ENCODE measurements at places on chromosomes 4 and X.

DNA sequence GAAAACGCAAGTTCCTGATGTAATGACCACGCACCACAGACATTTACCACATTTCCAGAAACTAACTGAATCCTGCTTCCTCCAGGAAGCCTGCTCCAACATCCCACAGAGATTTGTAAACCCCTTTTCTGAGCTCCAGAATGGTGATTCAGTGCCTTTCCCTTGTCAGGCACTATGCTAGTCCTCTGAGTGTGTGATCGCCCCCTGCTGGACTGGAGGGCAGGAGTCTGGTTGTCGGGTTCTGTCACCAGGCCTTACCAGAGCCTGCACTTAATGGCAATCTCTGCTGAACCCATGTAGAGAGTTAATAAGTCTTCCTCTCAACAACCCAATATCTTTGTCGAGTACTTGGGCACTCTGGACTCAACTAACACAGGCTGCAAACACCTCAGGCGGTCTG lies 14.5 kb upstream of the KDM5C start:
- DNase-seq = no peak

DNA sequence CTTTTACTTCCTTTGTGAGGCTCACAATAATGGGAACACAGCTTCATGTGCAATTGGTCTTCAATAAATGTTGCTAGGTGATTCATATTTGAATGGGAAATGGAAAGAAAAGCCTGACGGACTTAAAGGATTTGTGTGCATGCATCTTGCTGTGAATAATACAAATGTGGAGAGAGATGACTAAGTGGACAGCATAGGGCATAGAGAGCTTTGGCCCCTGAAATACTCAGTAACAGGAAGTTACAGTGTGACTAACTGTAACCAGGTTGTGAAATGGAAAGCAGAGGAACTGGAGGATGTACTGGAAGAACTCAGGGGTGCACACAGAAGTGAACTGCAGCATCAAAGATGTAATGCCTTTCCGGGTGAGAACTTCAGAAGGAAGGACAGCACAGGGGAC lies 206.7 kb downstream of the MGST2 start:
- no peak for DNase-seq

DNA sequence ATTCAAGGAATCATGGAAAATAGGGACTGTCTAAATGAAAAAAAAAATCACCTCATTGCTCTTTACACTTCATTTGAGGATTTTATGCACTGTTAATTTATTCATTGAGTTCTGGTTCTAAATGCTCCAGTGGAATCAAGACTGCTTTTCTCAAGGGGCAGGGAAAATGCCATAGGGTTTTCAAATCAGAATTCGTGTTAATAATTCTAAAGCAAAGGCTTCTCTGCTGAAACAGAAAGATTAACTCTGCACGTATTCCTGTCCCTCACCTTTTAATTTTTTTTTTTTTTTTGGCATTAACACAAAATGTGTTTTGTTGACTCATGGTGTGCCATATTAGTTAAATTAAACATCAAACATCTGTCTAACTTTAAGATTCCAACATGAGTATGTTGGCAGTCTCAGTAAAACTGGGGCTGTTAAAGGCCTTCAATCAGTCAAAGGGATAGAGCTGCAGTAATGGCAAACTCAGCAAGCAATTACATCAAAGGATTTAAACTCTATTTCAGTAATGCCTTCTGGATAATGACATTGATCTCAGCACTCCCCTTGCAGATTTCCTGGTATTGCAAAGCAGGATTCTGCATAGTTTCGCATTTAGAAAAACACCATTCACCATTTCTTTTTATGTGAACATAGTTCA lies 878.1 kb downstream of the RAPGEF2 start:
- DNase-seq = no peak

DNA sequence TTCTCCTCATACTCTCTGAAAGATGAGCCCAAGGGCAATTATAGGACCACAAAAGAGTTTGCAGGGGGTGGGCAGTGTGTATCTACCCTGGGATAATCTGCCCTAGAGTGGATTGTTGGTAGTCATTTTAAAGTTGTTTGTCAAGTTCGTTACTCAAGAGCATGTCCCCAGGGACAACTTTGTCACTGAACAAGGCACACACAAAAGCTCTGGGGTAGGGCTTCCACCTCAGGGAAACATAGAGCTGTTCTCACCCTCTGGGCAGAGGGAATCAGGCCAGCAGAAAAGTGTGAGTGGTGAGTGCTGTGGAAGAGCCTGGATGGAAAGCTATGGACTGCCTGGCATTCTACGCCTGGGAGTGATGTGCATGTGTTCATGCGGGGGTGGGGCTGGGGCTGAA lies 23.3 kb upstream of the LEF1 start:
- DNase-seq = no peak

DNA sequence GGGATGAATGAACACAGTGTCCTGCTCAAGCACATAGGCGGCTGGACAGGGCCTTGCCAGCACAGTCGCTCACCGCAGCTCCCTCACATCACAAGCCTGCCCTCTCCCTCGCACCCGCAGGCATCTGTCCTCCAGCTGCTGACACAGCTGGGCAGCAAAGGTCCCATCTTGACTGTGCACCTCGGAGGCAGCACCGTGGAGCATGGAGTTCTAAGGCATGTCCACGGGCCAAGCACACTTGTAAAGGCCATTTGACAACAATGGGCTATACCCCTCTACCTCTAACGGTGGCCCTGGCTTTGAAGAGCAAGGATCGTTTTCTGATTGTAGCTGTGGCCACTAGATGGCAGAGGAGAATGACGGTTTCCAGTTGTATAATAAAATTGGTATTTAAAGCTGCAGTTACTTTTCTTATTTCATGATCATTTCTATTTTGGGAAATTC lies 53.8 kb downstream of the APLN start:
- DNase-seq = no peak

Measured in T-helper 1 cell (primary cell).